G401 (cell line): ENCODE measurements at places on chromosomes 7 and 10. TPM values are rescaled to one million over a fixed set of nuclear protein-coding genes. Genes with fewer than 3 reads are reported as not detected.

- no peak for DNase-seq
Observed at GRCh38 chr7:74000489-74001149, 27.4 kb upstream of the ELN start.

- peak; percentile 54 for DNase-seq
Observed at GRCh38 chr7:127794136-127794535, 142.1 kb downstream of the SND1 start.

DNA sequence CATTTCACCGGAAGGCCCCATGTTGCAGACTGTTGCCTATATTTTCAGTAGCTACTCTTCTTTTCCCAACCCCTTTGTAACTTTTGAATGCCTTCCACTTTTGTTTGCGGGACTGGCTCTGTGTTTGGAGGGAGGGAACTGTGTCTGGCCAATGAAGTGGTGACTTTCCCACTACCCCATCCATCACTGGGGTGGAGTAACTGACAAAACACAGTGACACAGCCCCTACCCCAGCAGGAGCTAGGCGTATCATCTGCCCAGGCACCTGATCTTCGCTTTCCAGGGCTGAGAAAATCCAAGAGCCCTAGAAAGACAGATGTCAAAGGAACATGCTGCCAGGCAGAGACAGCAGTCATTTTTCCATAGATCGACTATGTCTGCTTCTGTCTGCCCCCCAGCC is 710.6 kb upstream of the CELF2 start:
- no peak for DNase-seq

DNA sequence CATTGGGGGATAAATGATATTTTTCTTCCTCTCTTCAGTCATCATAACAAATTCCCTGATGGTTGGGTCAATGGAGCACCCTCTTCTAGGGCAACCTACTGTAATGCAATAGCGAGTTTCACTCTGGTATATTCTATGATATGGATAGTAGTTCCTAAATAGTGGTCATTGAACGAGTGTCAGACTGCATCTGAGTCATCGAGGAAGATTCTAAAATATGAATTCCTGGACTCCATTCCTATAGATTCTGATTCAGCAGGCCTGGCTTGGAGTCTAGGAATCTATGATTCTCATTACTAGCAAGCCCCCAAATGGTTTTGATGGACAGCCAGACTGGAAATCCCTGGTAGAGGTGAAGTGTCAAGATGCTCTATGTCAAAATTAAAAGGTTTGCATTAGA is 254.5 kb downstream of the BUB3 start:
- no peak for DNase-seq

Gene GPR158
- not detected in 2 replicates for total RNA-seq
